ENCODE measurements at places on chromosomes 13 and 19.

GRCh38 chr19:12789904-12790619 is 1.2 kb upstream of the JUNB start:
- DNase-seq: peak; percentile 79

DNA sequence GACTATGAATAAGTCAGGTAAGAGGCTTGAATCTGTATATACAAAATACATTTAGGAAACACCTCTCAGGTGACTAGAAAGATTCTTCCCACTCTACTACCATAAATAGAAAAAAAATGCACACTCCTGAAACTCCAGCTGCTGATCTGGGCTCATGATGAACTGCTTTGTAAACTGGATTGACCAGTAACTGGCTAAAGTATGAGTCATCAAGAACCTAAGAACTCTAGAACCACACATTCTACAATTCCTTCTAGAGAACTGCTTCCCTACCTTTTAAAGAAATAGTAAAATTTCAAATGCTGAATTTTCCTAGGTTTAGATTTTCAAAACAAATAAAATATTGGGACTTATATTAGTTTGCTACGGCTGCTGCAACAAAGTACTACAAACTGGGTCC is 55.2 kb downstream of the ELF1 start:
- no peak for DNase-seq

- no peak for DNase-seq
These were observed 26.2 kb downstream of the TMED1 start for GRCh38 chr19:10809651-10810285.

GRCh38 chr13:36819739-36820090 is 693 bp downstream of the RFXAP start:
- DNase-seq: no peak

GRCh38 chr13:108037348-108037747 is 178.0 kb downstream of the LIG4 start:
- DNase-seq: no peak

DNA sequence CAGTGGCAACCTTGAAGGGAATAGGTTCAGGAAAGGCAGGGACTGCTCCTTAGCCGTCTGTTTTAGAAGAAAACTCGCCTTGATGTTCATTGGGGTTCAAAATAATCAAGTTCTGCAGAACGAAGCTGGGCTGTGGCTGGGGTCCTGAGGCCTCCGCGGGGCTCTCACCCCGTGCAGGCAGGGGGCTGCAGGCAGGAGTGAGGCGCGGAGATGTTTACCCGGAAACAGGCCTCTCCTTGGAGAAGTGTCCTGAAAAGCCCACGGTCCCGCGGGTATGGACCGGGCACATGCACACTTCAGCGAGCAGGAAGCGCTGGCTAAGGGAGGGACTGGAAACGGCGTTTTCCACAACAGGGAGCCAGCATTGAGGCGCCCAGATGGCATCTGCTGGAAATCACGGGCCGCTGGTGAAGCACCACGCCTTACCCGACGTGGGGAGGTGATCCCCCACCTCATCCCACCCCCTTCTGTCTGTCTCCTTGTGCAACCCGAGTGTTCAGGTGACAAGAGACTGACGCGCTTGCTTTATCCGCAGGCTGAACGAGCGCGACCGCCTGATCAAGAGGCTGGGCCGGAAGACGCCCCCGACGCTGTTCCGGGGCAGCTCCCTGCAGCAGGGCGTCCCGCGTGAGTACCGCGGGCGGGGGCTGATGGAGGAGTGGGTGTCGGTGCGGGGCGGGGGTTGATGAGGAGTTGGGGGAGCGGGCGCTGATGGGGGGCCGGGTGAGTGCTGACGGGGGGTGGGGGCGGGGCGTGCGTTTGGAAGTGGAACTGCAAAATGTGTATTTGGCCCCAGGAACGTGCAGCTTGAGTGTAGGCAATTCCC is 39.6 kb downstream of the SHISA2 start:
- DNase-seq: peak; percentile 58

DNA sequence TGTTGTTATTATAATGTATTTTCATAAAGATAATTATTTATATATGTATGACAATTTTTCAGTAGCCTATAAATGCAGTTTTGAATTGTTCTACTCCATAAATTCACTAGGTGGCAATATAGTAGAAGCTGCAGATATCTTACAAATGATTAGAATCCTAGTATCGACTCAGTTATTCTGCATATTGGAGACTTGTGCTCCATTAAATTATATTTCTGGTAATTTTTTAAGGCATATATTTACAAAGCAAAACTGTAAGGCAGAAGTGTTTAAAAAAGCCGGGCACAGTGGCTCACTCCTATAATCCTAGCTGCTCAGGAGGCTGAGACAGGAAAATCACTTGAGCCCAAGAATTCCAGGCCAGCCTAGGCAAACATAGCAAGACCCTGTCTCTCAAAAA is 58.7 kb downstream of the DPY19L3 start:
- no peak for DNase-seq

DNA sequence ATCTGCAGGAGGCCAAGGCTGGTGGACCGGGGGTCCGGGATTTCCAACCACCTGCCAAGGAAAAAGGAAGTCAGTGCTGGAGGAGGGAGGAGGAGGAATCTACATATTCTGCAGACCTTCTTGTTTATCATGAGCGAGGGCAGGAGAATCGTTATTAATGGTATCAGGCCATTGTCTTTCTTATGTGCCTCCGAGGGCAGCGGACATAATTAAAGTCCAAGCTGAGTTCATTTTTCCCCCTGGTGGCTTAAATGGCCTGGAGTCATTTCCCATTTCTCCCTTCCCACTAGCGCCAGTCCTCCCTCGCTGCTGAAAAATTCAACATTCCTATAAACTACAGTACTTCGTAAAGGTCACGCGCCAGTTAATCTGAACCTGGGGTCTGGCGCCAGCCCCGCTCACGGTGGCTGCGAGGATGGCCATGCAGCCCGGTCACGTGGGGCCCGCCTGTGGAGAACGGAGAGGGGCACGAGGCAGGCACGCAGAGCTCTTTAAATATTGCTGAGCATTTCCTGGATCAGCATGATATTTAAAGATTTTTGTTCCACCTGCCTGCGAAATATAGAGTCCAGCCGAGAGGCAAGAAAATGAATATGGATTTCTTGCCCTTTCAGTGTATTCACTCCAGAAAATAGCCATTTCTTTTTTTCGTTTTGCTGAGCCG is 85.2 kb upstream of the PCDH8 start:
- no peak for DNase-seq
